Thymus (tissue), 14 donors: ENCODE measurements at places on chromosomes 5 and 9. TPM values are rescaled to one million over a fixed set of nuclear protein-coding genes. Genes with fewer than 3 reads are reported as not detected.

The TAS2R1 gene
- 0.05 TPM for polyA plus RNA-seq

The SLC9A3 gene
- 1.9 TPM for polyA plus RNA-seq

The CTNND2 gene
- 0.41 TPM for polyA plus RNA-seq

The NKD2 gene
- 12.4 TPM for polyA plus RNA-seq

The SWI5 gene
- polyA plus RNA-seq: 26.3 TPM

The PKD2L2 gene
- polyA plus RNA-seq: 0.07 TPM

The C5orf58 gene
- 0.48 TPM for polyA plus RNA-seq

The IDNK gene
- 35.0 TPM for polyA plus RNA-seq

The ZNF618 gene
- 1.6 TPM for polyA plus RNA-seq

The NR2F1 gene
- 0.94 TPM for polyA plus RNA-seq

The PCDHA9 gene
- not detected for polyA plus RNA-seq

The GABRA1 gene
- polyA plus RNA-seq: 0.66 TPM

The SET gene
- 177 TPM for polyA plus RNA-seq

The RNF224 gene
- polyA plus RNA-seq: 0.16 TPM

The C5 gene
- 2.4 TPM for polyA plus RNA-seq

The MOB3B gene
- polyA plus RNA-seq: 7.8 TPM

The TOPORS gene
- 12.1 TPM for polyA plus RNA-seq

The MSMP gene
- 0.25 TPM for polyA plus RNA-seq

The TMEM38B gene
- polyA plus RNA-seq: 6.3 TPM

The GMCL2 gene
- polyA plus RNA-seq: under 0.01 TPM

The NSA2 gene
- polyA plus RNA-seq: 192 TPM

The TAF11L5 gene
- not detected for polyA plus RNA-seq

The FGD3 gene
- 48.9 TPM for polyA plus RNA-seq

The CDH9 gene
- polyA plus RNA-seq: 0.09 TPM

The SPINK5 gene
- polyA plus RNA-seq: 41.6 TPM

The TTC39B gene
- 9.4 TPM for polyA plus RNA-seq
